ENCODE measurements at places on chromosomes 5 and 9. TPM values are rescaled to one million over a fixed set of nuclear protein-coding genes. Genes with fewer than 3 reads are reported as not detected.

The OMD gene
- not detected for total RNA-seq

The GFPT2 gene
- 0.30 TPM for total RNA-seq

GRCh38 chr9:101566904-101567724, 27.7 kb downstream of the PPP3R2 start:
- DNase-seq, result peak; percentile 11

- DNase-seq, result no peak
Measured at GRCh38 chr5:74372051-74372450, 268.5 kb downstream of the ENC1 start.

GRCh38 chr9:128457207-128457606, 1.4 kb downstream of the ODF2 start:
- no peak for DNase-seq

DNA sequence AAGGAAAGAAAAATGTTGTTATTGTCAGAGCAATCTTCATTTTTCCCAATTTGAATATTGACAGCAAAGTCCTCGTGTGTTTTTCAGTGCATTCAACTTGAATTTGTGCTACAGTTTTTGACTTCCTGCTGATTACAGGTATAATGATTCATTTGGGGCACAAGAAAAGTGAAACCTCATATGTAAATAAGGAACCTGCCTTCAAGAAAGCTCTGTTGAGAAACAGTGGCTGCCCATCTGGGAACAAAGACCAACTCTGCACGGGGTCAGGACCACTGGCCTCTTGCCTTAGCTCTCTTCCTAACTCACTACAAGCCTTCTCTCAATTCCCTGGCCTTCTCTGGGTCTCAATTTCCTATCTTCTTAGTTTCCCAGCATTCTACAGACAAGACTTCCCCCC, 21.0 kb downstream of the TIMD4 start:
- no peak for DNase-seq

DNA sequence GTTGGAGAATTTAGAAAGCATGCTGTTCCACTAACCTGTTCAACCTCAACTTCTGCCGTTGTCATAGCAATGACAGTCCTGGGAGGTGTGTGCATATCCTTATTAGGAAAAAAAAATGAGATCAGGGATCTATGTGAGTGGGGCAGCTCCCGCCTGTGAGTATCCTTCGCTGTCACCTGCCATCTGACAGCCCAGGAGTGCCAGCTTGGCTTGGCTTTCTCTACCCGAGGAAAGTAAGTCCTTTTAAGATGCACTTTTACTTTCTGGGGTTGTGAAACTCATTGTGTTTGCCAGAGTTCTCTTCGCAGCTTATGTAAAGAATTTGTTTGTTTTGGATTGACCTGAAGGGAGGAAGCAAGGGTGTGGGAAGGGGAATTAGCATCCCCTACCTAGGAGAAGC, 21.8 kb downstream of the PCDHAC2 start:
- DNase-seq, result no peak

The ATG10 gene
- 4.6 TPM for total RNA-seq

DNA sequence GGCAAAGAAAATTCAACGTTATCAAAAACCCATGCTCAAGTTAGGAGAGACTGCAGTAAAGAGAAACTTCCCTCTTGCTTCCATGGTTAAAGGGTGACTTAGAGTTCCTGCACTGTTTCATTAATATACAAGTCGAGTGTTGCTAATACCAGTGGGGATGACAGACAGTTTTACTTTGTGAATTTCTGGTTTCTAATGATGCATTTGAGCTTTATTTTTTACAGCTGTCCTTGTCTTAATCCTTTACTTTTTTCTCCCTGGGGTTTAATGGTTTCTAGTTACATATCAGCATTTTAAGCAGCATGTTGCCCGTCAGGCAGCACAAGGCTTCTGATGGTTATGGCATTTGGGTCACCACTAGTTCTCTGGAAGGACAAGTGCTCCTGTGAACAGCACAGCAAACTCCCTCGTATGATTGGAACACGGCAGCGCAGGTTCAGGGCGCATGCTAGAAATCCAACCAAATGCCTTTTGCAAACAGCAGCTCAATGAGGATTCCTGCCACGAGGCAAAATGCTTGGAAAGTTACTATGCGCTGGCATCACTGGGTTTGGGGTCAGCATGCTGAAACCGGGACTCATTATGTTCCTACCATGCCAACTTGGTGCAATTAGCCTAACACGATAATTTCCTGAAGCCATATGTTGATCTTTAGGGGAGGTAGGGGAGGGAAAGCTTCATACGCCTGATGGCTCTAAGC, 463.8 kb downstream of the BNC2 start:
- no peak for DNase-seq

- no peak for DNase-seq
Measured at GRCh38 chr9:82682431-82682830, 380.5 kb downstream of the RASEF start.

- no peak for DNase-seq
Measured at GRCh38 chr5:20486826-20487225, 498.8 kb upstream of the CDH18 start.

The FAM200C gene
- 0.42 TPM for total RNA-seq

GRCh38 chr9:75658301-75658905, 232.1 kb upstream of the PCSK5 start:
- no peak for DNase-seq

The ABO gene
- not detected for total RNA-seq

The ADAMTS6 gene
- 0.63 TPM for total RNA-seq

- no peak for DNase-seq
Measured at GRCh38 chr9:110842169-110842568, 173.6 kb downstream of the MUSK start.

The ERAP2 gene
- total RNA-seq, result 11.2 TPM

DNA sequence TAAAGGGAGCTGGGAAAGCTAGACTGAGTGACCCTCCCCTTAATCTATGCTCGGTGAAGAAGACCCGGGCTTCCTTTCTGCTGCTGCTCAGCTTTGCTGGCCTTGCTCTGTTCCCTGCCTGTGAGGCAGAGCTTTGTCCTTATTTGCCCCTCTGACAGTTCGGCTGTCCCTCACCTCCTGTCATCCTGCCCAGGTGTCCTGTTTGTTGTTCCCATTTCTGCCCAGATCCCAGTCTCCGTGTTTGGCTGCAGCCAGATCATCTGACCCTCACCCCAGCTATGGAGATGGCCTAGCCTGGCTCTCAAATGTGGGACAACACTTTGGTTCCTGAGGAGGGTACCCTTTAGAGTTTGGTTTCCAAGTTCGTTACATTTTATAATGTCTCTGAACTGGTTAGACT, 20.2 kb downstream of the OTULIN start:
- no peak for DNase-seq

The NEUROG1 gene
- not detected for total RNA-seq

The GLRA1 gene
- not detected for total RNA-seq

- DNase-seq, result no peak
Measured at GRCh38 chr5:168946363-168946762, 354.6 kb downstream of the SLIT3 start.

- DNase-seq, result no peak
Measured at GRCh38 chr9:123964761-123965160, 34.8 kb upstream of the DENND1A start.

- DNase-seq, result no peak
Measured at GRCh38 chr5:142671266-142671665, 14.6 kb downstream of the FGF1 start.

DNA sequence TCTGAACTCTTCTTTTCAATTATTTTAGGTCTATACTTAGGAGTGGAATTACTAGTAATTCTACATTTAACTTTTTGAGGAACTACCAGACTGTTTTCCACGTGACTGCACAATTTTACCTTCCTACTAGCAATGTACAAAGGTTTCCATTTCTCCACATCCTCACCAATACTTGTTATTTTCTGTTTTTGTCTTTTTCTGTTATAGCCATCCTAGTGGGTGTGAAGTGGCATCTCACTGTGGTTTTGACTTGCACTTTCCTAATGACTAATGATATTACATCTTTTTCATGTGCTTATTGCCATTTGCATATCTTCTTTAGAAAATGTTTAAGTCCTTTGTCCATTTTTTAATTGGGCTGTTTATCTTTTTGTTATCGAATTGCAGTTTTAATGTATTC, 136.9 kb upstream of the EGFLAM start:
- DNase-seq, result no peak

The OR13J1 gene
- not detected for total RNA-seq

- DNase-seq, result no peak
Measured at GRCh38 chr5:147400881-147401280, 109.0 kb downstream of the DPYSL3 start.

The GMCL2 gene
- total RNA-seq, result not detected

- DNase-seq, result no peak
Measured at GRCh38 chr9:137764981-137765380, 112.6 kb upstream of the CACNA1B start.

- no peak for DNase-seq
Measured at GRCh38 chr5:73531356-73531755, 33.1 kb downstream of the BTF3 start.

- no peak for DNase-seq
Measured at GRCh38 chr5:50564079-50564478, 102.4 kb upstream of the PARP8 start.

GRCh38 chr5:136905571-136905970, 540.2 kb upstream of the TRPC7 start:
- DNase-seq, result no peak

The GADD45G gene
- total RNA-seq, result 5.9 TPM

- no peak for DNase-seq
Measured at GRCh38 chr5:178360222-178360925, 127.8 kb upstream of the PHYKPL start.

The UQCRQ gene
- 549 TPM for total RNA-seq

DNA sequence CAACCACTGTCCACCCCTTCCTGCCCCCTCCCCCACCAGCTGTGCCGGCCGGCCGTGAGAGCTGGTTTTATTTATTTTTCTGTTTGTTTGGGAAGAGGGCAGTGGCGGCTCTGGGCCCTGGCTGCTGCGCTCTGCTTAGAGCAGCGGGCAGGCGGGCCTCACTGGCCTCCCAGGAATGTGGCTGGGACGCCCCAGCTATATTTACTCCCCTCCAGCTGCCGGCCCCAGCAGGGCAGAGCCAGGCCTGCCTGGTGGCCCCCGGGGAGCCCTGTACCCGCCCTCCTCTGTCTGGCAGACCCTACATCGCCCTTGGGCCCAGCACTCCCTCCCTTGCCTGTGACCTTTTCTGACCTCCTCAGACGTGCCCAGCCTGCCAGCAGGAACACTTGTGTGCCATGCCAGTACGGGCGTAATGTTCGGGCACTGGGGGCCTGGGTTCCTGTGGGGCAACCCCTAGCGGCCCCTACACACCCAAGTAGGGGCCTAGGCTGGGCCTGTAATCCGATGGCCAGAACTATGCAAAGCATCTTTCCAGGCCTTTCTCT, 7.7 kb downstream of the CXXC5 start:
- DNase-seq, result no peak

DNA sequence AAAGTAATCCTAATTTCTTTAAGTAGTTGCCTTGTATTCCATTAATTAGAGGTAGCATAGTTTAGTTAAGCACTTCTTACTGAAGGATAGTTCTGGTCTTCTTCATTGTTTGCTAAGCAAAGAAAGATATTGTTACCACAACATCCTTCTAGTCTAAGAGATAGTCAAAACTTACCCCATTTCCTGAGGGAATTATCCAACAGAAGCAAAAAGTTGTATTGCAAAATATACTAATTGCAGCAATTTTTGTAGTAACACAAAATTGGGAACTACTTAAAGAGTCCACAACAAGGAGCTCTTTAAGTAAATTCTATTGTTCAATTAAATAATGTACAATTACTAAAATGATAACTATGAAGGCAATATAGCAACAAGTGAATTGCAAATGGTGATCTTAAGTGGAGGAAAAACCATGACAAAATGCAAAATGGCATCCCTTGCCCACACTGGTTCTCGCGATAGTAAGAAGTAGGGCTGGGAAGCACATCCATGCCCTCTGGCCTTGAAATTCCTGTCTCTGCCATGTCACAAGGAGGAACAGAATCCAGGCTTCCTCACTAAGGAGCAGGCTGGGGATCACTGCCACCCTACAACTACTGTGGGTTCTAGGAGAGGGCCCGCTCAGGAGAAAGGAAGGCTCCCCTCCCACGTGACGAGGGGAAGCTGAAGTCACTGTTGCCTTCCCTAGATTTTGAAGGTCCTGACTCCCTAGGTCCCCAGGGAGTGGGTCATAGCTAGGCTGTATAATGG, 23.3 kb upstream of the MEGF9 start:
- no peak for DNase-seq

DNA sequence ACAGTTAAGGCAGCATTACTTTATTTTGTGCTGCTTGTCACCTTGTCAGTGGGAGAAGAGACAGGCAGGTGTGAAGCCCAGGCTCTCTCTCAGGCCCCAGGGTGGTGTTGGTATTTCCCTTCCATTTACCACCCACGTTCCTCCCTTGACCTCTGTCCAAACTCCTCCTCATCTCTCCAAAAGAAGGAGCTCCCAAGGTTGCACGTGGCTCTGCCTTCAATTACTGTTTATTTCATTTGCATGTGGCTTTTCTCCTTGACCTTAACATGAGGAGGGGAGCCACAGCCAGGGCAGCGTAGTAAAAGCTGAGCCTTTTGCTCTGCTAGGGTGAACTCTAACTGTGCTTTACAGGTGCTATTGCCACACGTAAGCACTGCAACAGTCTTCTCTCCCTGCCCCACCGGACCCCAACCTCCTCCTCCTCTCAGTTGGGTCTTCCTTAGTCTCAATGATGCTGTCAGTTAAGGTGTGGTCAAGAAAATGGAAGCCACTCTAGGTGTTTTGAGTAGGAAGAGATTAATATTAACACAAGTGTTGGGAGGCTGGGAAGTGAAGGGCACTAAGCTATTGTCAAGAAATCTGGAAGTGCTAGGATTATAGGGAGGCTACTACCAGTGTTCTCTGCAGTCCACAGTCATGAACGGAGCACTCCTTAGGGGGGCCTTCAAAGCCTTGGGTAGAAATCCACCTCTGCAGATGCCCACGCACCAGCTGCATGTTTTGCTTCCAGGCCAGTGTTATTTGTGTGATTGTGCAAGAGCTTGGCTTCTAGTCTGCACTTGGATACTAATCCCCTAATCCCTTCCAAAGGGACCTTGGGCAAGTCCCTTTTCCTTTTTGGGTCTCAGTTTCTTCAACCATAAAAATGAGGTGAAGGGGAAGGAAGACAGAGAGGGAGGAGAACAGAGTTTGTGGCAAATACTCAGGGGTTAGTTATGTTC, 3.9 kb upstream of the ALDH1B1 start:
- no peak for DNase-seq

GRCh38 chr9:109379513-109379912, 58.7 kb upstream of the EPB41L4B start:
- no peak for DNase-seq

DNA sequence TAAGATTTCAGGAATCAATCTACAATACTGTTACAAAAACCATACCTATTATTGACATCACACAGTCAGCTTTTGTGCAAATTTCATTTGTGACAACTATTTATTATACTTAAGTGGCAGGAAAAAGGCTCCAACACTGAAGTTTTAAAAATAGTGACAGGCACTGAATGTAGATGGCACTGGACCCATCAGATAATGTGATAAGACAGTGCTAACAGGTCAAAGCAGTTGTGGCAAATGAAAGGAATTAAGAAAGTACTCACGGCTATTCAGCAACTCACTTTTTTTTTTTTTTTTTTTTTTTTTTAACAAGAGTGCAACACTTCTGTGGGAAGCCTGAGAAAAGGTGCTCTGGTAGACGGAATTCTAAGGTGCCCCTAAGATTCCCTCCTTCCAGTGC, 115.0 kb upstream of the MEF2C start:
- no peak for DNase-seq

All from activated T-cell treated with anti-CD3 and anti-CD28 coated beads, Interleukin-2, amount 50 U/mL, for 4 hours (primary cell).